GM10248 (cell line): ENCODE measurements at places on chromosomes 11 and 22.

GRCh38 chr11:98565311-98565710, 455.4 kb upstream of the CNTN5 start:
- DNase-seq: no peak

DNA sequence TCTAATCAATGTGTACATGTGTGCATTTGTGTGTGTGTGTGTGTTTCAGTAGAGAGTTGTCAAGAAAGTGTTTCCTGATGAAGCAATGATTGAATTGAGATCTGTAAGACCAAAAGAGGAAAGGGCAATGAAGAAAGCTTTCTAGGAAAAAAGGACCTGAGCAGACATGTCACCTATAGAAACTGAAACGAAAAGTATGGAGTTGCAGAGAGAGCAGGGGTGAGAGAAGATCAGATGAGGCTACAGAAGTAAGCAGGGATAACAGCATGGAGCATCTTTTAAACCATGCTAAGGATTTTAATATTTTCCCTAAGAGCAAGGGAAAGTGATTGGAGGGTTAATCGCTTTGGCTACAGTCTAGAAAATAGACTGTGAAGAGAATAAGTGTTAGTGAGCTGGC, 1459.4 kb upstream of the TENM4 start:
- DNase-seq: no peak

GRCh38 chr11:69089258-69089657, 40.5 kb downstream of the TPCN2 start:
- no peak for DNase-seq

DNA sequence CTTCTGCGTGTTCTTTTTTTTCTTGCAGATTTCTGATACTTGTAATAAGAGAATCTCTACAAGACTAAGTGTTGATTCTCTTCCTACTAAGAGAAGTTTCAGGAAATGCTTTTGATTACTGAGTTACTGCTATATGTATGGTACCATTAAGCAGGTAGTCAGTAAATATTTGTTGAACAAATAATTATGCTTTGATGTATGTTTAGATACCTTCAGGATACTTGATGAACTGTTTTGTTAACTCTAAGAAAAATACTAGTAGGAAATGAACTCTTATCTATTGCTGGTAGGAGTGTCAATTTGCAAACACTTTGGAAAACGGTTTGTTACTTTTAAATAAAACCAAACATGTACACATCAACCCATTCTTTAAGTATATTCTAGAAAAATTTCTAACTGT, 90.6 kb downstream of the TMEM135 start:
- no peak for DNase-seq

- DNase-seq: no peak
Measured at GRCh38 chr11:84136926-84137325, 850.8 kb upstream of the CCDC90B start.

DNA sequence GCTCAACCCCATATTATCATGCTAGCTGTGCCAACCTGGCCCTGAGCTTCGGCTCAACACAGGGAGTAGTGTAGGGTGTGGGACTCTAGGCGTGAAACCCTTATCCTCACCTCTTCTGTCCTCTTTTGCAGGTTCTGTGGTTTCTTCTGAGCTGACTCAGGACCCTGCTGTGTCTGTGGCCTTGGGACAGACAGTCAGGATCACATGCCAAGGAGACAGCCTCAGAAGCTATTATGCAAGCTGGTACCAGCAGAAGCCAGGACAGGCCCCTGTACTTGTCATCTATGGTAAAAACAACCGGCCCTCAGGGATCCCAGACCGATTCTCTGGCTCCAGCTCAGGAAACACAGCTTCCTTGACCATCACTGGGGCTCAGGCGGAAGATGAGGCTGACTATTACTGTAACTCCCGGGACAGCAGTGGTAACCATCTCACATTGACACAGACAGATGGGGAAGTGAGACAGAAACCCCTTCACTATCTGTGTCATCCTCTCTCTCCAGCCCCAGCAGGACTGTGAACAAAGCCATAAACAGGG, 76.4 kb downstream of the GGTLC2 start:
- peak; percentile 76 for DNase-seq
